Stimulated activated CD4-positive, alpha-beta T cell treated with anti-CD3 and anti-CD28 coated beads, Interleukin-1b, Interleukin-23, amount 100 ng/mL, for 24 hours (primary cell): ENCODE measurements at places on chromosomes 1 and 21.

DNA sequence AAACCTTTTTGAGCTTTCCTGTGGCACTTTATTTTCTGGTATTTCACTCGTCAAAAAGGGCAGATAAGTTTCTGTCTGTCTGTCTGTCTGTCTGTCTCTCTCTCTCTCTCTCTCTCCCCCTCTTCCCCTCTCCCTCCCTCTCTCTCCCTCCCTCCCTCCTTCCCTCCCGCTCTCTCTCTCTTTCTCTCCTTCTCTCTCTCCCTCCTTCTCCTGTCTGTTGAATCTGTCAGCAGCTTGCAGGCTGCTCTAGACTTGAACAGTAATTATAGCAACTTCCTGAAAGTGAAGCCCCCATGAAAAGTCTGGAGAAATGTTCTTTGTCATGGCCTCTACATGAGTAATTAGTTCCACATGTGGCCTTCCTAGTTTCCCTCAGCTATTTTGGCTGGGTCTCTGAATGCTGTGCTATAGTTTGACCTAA is 275.2 kb upstream of the C1orf105 start:
- no peak for DNase-seq

DNA sequence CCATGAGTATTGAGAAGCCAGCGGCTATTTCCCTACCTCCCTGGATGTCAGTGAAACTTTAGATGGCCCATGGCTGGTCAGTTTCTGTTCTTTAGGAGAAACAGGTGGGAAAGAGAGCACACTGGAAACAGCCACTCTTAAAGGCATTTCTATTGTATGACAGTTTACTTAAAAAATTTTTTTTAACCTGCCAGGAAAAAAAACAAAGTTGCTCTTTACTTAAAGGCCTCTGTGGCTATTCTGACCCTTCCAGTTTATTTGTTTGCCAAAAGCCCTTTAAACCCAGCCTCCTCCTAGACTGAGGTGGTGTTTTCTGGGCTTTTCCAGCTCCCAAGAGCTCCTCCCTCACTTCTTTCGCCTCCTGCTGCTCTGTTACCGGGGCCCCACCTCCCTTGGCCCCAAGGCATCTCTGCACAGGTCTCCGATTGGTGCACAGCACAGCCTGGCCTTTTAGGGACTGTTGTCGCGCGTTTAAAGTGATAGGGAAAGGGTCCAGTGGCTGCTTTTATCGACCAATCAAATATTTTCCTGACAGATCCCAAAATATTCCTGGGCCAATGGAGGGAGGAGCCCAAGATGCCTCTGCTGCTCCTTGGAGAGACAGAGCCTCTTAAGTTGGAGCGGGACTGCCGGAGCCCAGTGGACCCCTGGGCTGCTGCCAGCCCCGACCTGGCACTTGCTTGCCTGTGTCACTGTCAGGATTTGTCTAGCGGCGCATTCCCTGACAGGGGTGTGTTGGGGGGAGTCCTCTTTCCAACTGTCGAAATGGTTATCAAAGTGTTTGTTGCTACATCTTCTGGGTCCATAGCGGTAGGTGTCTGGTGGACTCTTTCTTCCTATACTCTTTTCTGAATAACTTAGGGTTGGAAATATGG is at the start of gene SH3BGR:
Gene SH3BGR, plus strand, starts transcription at position 639 of the 875 bp plus-strand sequence. Its CDS starts 127 bp downstream, at position 766.
- no peak for DNase-seq

GRCh38 chr1:192081359-192081758 is 76.9 kb upstream of the RGS18 start:
- no peak for DNase-seq

- DNase-seq = no peak
These were observed 140.1 kb upstream of the NRIP1 start for GRCh38 chr21:15204970-15205286.

DNA sequence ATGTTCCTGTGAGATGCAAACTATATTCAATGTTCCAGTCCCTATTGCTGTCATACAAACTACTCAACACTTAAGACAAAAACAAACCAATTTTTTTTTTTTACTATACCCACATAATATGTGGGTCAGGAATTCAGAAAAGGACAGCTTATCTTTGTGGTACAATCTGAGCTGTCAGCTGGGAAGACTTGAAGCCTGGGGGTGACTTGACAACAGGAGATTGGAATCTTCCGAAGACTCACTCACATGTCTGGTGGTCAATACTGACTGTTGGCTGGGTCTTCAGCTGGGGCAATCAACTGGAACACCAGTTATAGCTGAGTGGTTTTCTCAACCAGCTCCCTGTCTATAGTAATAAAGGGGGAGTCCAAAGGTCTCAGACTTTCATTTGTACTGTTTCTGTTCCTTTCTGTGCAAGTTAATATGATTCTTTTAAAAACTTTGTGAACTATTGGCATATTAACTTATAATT is 81.7 kb upstream of the ATP1B1 start:
- no peak for DNase-seq

DNA sequence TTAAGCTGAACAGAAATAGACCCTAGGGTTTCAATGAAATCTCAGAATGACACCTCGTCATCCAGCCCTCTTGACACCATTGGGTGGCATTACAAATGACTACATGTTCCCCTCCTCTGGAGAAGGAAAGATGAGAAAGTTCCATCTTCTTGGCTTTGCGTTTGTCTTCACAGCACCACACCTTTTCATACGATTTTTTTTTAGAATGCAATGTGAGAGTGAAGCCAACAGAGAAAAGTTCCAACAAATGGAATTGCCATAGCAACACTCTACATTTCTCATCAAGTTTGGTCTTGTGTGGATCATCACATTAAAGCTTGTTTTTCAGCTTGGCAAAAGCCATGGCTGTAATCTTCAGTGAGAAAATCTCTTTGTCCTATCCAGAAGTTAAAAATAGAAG is 183.4 kb upstream of the SNX7 start:
- no peak for DNase-seq

DNA sequence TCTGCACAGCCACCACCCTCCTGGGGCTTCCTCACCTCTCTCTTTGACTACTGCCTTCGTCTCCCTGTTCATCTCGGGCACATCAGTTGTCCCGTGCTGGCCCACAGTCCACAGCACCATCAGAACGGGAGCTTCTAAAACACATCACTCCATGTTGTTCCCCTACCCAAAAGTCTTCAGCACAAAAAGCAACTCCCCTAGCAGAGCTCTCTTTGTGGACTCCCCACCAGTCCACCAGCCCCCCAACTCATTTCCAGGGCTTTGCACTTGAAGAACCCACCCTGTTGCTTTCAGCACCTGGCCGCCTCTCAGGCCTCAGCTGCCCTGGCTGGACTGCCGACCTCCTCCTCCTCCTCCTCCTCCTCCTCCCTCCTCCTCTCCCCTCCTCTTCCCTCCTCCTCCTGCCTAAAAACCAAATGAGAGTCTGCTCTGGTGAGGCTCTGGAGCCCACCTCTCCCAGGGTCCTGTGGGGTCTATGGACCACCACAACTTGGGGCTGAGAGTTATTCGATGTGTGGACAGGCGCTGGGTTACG is 251.2 kb upstream of the VAMP3 start:
- DNase-seq = no peak

DNA sequence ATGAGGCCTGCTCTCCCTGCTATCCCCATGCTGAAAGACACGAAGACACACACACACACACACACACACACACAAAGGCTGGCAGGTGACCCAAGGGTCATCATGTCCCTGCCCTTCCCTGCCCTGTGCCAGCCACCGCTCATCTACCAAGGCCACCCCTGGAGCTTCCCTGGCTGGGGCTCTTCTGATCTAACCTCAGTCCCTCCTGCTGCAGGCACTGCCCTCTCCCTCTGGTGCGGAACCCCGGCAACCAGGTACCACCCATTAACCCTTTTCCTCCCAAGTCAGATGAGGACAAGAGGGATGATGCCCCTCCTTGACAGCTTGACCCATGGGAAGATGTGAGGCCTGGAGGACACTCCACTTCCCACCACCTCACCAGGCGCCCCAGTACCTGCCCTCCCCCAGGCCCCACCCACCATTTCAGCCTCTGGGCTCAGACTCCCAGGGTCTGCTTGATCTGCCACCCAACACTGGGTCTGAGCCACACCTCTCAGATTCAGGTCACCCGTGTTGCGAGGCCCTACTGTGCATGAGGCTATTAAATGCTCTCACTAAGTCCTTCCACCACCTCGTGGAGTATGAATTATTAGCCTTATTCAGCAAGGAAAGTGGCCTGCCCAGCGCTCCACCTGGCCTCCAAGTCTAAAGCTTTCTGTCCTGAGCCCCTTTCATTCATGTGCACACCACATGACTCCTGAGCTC is 2.5 kb downstream of the SDC3 start:
- no peak for DNase-seq

- DNase-seq = no peak
These were observed 13.3 kb upstream of the LCE5A start for GRCh38 chr1:152497273-152497672.

- peak; percentile 0 for DNase-seq
These were observed at the start of gene KCND3 for GRCh38 chr1:111989531-111990025. Gene KCND3, minus strand, starts transcription at chr1:111989668.
